ENCODE measurements at places on chromosomes 13 and 19.

- DNase-seq, result no peak
Observed at GRCh38 chr13:44146138-44146537, 227.5 kb upstream of the SERP2 start.

DNA sequence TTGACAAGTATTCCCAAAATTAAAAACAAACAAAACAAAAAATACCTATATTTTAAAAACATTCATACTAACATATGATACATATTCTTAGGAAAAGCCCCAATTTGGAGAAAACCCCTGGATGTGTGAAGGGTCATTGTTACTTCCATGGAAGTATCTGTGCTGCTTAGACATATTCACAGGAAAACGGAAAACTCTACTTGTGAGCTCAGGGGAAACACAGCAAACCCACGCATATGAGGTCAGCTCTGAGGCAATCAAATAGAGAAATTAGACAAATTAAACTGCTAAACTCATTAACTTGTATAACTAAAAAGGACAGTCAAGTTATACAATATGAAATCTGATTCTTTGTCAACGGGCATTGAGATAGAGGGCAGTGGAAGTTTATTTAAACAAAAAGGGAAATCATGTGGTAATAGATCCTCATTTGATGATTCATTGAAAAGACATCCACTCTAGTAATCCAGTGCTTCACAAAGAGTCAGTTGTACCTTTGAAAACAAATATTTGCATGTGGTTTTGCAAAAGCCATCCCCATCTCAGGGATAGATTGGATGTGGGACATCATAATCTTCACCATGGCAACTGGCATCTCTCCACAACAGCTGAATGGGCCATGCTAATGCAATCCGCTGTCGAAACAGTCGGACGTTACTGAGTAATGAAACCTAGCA is 423.4 kb downstream of the ITGBL1 start:
- DNase-seq, result no peak

DNA sequence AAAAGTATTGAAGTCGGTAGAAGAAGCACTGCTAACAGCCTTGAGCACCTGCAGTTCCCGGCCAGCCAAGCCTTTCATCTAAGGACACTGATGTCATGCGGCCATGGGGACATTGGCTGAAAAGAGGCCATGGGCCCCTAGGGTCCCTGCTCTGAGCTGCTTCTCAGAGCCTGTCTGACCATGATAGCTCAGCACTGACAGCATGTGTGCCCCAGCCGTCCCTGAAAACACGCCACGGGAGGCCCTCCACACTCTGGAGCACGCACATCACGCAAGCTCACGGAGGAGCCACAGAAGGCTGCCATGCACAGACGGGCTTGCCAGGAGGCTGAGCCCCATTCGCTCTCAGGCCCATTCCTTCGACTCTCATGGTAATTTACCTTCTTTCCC is 51.8 kb downstream of the MLLT1 start:
- DNase-seq, result no peak

- DNase-seq, result peak; percentile 89
Observed at GRCh38 chr19:38849147-38849859, 483 bp downstream of the HNRNPL start.

DNA sequence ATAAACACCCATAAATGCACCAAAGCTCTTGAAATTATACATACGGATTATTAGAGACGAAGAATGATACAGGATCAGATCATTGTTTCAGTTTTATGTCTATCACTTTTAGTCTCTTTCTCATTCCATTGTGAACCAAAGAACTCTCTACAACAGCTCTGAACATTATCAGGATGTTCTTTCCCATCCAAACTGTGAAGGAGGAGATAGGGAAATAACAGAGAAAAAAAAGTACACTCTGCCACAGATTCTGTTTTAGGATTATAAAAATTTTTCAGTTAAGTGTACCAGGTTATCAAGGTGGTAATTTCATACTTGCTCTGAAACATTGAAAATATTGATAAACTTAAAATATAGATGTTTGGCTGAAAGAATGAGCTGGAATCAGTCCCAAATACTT is 270.9 kb downstream of the MZT1 start:
- no peak for DNase-seq

- no peak for DNase-seq
Observed at GRCh38 chr13:76222511-76222910, 586.4 kb downstream of the LMO7 start.

- no peak for DNase-seq
Observed at GRCh38 chr19:52188822-52189734, 774 bp upstream of the PPP2R1A start.

DNA sequence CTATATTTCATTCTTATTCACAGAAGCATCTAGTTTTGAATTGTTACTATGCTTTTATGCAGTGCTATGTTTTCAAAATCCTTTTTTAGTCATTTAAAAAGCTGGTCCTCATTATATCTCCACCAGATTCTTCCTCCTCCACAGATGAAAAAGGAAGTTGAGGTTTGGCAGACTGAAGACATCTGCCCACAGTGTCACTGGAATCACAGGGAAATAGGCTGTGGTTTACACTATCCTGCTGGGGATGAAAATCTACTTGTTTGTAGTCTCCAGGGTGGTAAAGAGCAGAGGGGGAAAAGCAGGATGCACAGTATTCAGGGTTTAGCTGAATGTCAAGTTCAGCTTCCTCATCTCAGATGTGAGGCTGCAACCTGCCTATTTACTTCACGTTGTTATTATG is 351.2 kb downstream of the DNAJC15 start:
- DNase-seq, result peak; percentile 83

GRCh38 chr19:32352241-32352630 is 6.8 kb downstream of the ZNF507 start:
- no peak for DNase-seq

DNA sequence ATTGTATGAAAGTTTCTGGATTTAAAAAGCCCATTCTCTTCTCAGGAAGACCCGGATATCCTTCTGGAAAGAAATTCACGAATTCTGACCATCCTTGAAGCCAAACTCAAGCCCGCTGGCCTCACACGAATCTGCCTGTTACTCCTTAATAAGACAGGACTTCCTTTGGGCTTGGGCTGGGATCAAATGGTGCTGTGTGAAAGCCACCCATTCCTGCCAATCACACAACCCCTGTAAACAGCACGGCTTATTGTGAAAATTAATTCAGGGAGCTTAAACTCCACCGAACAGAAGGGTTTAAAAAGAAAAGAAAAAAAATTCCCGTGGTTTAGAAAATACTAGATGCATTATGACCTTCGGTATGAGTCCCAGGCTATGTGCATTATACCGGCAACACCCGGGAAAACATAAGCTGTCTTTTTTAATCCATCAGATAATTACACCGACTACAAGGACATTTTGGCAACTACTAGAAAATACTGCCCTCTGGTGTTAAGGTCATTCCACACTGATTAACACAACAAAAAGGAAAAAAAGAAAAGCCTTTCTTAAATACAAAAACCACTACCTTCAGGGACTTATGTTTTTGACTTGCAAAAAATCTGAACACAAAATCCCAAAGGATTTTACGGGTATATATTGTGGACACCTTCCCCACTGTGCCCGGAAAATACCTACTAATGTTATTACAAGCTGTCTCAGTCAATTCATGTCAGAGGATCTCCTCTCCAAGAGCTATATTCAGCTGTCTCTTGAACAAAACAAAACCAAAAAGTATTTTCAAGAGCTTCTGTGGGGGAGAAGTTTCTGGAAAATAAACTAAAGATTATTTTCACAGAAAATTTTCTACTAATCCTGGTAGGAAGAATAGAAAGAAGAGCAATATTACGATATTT is 76.0 kb upstream of the LSM14A start:
- DNase-seq, result no peak
